ENCODE measurements at places on chromosomes 7 and 10. TPM values are rescaled to one million over a fixed set of nuclear protein-coding genes. Genes with fewer than 3 reads are reported as not detected.

- peak; percentile 82 for DNase-seq
These were observed 367.9 kb upstream of the MBL2 start for GRCh38 chr10:53140506-53140905.

GRCh38 chr10:93445097-93445960 lies 36.8 kb downstream of the MYOF start:
- peak; percentile 99 for DNase-seq

DNA sequence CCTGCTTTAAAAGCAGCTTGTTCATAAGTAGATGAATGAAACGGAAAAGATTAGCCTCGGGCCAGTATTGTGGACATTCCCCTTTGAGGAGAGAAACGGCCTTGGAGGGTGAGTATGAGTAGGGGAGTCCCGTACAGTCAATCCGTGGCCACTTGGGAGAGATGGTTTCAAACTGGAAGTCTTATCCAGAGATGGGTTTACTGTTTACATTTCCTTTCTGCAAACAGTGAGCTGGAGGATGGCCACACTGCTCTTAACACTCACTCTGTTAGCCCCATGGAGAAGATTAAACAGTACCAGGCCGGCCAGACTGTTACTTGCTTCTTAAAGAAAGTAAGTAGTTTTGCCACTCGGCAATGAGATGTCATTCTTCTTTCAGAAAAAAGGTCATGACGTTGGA lies 20.3 kb downstream of the CALHM2 start:
- no peak for DNase-seq

DNA sequence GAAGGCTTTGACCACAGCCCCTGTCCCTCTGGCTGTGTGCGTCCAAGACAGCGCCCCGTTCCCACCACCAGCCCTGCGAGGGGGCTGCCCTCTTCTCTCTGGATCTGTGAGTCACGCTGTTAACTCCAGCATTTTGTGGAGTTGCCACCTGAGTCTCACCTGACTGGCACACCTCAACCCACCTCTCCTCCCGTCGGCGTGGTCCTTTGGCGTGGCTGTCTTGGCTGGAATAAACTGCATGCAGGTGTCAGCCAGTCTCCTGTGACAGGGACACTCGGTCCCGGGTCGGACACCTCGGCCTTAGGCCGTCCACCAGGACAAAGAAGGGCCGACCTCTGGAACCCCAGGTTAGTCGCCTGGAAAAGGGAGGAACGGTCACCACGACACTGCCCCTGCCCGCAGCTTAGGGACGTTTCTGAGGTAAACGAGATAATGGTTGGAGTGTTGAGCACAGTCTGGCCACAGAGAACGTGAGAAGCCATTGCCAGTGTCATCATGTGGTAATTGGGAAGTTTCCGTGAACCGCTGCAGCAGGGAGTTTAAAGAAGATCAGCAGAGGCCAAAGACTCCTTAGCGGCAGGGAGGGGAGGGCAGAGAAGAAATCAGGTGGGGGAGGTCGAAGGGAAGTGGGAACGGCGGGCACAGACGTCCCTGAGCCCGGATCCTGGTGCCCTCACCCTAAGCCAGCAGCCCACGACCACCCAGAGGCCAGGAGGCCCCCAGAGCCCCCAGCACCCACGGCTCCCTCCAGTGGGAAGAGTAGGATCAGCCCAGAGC lies 73.6 kb upstream of the FAM20C start:
- no peak for DNase-seq

DNA sequence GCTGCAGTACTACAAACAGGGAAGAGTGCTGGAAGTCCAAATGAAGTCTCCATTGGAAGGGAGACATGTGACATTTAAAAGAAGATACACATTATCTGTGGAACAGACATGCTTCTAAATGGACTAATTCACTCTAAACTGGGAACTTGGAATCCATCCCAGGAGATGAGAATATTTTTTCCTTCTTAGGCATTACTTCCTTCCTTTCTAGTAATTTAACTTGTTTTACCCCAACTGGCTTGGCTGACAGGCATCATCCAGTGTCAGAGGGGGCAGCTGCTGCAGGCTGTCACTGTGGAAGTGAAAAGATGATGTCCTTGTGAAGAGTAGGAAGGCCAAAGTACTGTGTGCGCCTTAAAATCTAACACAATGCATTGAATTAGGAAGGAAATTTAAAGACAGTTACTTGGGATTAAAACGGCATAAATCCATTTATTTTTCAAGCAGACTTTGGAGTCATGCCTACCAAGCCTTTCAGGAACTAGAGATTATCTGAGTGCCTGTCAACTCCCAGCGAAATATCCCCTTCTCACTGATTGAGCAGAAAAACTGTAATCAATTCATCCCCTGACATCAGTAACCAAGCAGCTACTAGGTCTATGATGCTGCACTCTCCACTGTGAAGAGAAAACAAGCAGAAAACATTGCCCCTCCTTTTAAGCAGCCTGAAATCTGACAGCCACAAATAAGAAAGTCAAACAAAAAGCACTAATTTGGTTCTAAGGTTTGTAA lies 161.2 kb downstream of the DGKI start:
- DNase-seq = no peak

DNA sequence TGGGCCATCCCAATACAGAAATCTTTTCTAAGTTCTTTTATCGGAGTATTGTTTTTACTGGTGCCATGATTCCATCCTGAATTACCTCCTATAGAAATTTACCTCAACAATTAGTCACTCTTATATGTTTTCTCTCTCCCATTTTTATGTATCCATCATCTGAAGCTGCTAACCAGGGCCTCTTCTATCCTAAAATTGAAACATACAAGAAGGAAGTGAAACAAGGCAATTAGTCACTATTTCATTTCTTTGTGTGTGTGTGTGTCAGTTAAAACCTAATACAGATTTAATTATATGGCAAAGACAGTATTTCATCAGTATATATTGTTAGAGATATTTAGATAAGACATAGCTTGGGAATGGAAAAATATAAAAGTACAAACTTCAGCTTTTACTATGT lies 148.4 kb upstream of the AHR start:
- no peak for DNase-seq

DNA sequence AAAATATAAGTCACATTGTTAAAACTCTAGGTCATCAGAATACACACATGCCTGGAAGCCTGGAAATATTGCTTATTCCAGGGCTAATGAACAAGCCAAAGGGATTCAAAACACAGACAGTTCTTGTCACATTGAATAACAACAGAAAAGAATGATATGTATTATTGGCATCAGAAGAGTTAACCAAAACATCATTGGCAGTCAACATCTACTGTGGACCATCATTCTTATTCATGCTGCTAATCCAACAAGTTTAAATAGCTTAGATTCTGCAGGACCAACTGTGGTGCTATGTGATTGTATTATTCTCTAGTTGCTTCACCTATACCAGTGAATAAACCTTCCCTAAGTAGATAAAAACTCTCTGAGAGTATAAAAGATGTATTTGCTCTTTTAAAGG lies 198.3 kb downstream of the NEBL start:
- no peak for DNase-seq

GRCh38 chr7:106064771-106065574 lies 47.1 kb downstream of the SYPL1 start:
- DNase-seq = peak; percentile 99

DNA sequence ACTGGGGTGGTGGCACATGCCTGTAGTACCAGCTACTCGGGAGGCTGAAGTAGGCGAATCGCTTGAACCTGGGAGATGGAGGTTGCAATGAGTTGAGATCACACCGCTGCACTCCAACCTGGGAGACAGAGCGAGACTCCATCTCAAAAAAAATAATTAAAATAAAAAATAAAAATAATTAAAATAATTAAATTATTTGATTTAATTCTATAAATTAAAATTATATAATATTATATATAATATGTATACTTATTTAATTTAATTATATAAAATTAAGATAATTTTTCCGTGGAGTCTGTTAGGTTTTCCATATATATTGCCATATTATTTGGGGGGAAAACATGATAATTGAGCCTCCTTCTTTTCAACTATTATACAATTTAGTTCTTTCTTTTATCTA lies 12.0 kb downstream of the WIPF3 start:
- no peak for DNase-seq

- no peak for DNase-seq
These were observed 317.4 kb downstream of the KIF20B start for GRCh38 chr10:90018819-90019218.

GDF2 gene
- total RNA-seq = not detected

CHST12 gene
- total RNA-seq = 9.8 TPM

COL26A1 gene
- not detected for total RNA-seq

ABCB1 gene
- total RNA-seq = not detected

CTBP2 gene
- 152 TPM for total RNA-seq

SLIT1 gene
- total RNA-seq = not detected

All from MCF 10A (cell line).